ENCODE measurements at places on chromosomes 7 and 10. TPM values are rescaled to one million over a fixed set of nuclear protein-coding genes. Genes with fewer than 3 reads are reported as not detected.

Gene C10orf71
- not detected for total RNA-seq

- no peak for DNase-seq
These were observed 117.5 kb upstream of the UNC5B start for GRCh38 chr10:71094712-71095390.

DNA sequence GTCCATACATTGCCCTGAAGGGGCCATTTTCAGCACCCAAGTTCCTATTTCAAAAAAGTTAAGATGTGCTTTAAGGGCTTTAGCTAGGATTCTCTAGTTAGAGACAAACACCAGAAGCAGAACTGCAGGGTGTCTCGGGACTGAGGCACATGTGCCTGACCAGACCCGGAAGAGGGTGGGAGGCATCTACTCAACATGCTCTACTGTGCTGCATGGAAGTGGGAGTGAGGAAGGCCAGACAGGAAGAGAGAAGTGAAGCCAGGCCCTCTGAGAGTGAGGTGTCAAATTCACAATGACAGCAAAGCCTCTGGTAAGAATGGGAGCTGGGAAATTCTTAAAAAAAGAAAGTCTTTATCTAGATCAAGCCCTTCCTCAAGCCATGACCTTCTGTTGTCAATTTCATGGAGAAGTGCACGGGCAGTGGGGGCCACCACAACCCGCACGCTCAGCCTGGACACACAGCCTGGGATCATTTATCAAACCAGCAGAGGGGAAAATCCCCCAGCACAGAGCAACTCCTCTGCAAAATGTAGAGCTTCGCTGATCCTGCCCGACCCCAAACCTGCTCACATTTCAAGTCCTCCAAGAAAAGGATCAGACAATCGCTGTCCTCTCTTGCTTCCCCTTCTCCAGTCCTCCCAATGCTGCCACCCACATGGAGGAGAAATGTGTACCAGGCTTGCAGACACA is 38.7 kb downstream of the PLXNA4 start:
- DNase-seq: no peak

Gene FAM25C
- not detected for total RNA-seq

DNA sequence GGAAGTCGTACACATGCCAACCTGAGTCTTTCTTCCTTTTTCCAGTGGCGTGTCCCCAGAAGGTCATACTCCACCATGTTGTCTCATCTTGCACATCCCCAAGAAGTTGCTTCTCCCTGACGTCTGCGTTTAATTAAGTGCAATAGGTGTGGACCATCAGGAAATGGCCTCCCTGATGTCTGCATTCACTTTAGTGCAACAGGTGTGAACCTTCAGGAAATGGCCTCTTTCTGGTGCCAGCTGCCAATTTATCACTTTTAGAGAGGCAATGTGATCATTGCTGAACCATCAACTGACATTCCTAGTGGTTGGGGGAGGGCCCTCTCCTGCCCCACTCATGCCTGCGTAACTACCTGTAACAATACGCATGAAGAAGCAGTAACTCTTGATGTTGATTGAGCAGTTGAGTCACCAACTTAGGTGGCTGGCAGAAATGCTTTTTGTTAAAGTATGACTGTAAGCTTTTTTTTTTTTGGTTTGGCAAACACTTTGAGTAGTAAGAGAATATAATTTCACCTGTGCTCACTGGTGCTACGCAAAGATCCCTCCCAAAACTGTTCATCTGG is 25.8 kb downstream of the SCIN start:
- DNase-seq: no peak

Data from HFFc6 (cell line).